ENCODE measurements at places on chromosomes 7 and 10.
A peak's percentile ranks its signal among the peaks of the same experiment; 100 is the strongest.

- DNase-seq = no peak
Observed at GRCh38 chr10:125159486-125159931, 854 bp downstream of the CTBP2 start.

GRCh38 chr10:36534471-36535002 lies 590.9 kb upstream of the ANKRD30A start:
- peak; percentile 75 for DNase-seq

DNA sequence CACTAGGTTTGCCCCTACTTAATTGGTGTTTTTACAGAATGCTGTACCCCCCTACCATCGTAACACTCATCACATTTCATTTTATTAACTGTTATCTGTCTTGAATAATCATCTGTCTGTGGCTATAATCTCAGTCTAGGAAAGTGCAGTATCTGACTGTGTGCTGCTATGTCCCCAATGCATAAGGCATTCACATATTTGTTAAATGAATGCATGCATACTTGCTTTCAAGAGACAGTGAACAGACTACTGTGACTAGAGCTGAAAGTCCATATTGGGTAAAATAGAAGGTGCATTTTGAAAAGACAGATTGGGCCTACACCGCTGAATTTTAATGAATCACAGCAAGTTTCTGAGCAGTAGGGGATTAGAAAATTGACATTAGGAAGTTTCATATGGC lies 112.3 kb downstream of the ARHGAP12 start:
- DNase-seq = no peak

DNA sequence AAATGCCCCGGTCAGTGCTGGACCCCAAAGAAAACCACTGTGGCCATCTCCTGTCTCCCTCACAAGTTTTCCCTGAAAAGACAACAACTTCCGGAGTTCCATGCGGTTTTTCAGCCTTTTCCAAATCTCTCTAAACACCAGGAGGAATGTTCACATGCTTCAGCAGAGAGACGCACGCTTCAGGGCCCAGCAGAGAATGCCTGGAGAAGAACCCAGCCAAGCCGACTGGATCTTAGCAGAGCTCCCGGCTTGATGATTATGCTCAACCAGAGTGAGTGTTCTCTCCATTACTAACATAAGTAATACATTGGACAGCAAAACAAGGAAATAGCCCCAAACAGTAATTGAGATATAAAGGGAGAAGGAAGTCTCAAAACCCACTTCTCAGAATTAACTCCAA lies 17.9 kb downstream of the PRKCQ start:
- no peak for DNase-seq

DNA sequence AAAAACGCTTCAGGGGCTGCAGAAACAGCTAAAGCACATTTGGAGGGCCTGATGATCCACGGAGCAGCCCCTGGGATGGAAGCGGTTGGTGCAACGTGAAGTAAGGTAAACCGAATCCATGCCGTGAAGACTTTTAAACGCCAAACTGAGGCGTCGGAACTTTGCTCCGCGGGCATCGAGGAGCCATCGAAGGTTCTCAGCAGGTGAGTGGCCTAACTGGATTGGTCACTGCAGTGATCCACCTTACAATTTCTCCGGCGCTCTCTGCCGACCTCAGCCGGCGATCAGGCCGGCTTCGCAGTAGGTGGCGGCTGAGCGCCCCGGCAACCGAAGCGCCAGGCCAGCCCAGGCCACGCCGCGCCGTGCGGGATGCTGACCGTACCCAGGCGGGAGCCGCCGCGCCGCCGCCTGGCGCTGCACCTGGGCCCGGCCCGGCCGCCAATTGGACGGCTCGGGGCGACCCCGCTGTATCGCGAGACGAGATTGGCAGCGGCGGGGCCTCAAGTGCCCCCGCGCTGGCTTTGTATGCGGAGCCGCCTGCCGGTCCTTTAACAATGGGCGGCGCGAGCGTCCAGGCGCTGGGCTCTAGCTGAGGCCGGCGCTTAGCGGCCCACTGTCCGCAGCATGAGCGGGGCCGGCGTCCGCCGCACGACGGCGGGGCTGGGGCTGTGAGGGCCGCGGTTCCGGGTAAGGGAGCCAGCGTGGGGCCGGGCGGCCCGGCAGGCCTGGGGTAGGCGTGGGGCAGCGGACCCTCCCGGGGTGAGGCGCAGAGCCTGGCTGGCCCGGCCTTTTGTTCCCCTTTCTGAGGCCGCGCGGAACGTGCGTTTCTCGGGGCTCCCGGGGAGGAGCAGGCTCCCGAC lies at the start of gene CCNJ:
TSS of gene CCNJ (plus strand) at position 551 of the 860 bp plus-strand sequence. CDS start 811 bp downstream, outside the sequence.
- peak; percentile 84 for DNase-seq

DNA sequence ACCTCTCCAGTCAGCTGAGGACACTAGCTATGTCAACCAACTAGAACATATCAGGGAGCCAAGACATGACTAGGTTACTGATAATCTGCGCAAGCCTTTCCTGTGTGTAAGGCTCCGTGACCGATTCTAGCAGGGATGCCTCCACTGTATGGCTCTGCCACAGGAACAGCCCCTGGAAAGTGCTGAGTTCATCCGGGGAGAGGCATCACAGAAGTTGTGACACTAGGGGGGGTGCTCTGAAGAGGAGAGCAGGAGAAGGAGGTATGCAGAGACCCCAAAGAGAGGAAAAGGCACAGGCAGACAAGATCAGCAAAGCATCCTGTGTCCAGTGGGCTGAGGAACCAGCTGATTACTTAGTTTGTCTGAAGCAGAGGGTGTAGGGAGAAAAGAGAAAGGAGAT lies 13.5 kb downstream of the UPP1 start:
- DNase-seq = no peak

DNA sequence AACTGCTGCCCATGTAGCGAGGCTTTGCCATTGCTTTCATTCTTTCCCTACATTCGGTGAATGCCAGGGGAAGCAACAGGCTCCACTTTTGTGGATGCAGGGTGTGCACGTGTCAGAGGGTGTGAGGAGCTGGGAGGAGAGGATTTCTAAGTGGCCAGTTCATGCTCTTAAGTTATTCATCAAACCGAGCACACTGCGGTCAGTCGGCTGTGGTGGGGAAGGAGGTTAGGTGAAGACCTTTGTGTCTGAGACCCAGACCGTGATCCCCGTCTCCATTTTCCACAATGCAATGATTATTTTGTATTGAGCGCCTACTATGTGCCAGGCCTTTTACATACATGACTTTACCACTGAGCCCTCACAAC lies 438.6 kb upstream of the GALNT17 start:
- no peak for DNase-seq

GRCh38 chr7:157422279-157422678 lies 85.5 kb downstream of the DNAJB6 start:
- no peak for DNase-seq

DNA sequence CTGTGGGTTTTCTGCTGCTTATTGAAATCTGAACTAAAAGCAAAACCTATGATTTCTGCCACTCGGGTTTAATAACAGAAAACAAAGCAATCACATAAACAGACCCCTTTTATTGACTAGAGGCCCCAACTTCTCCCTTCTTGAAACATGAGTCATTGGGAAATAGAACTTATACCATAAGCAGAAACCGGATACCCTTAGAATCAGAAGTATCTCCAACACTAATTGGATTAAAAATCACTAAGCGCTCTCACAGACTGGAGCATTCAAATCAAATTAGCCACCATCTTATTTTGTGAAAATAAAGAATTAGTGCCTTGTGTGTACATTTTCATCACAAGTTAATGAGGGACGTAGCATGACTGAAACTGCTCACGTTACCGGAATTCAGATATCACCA lies 206.9 kb downstream of the WDR11 start:
- DNase-seq = no peak

- DNase-seq = no peak
Observed at GRCh38 chr10:488933-489215, 200.6 kb downstream of the DIP2C start.

GRCh38 chr10:111023060-111023459 lies 53.8 kb upstream of the ADRA2A start:
- DNase-seq = no peak

- DNase-seq = no peak
Observed at GRCh38 chr7:135186261-135186540, 15.7 kb upstream of the CYREN start.

- DNase-seq = no peak
Observed at GRCh38 chr7:44703921-44704320, 44.7 kb upstream of the ZMIZ2 start.

DNA sequence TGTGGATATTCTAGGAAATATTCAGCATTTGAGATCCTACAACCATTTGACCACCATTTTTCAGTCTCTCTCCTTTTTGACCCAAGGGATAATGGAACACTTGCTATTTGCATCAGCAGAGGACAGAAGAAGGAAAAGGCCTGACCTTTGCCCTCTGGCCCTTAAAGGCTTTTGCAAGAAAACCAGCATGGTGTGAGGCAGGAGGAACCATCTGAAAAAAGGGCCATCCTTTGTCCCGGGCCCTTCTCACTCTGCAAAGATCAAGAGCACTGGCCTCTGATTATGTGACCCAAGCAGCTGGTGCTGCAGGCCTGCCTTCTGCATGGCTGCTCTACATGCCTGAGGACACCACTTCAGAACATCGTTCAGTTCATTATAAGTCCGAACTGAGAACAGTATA lies 133.3 kb upstream of the STK17A start:
- no peak for DNase-seq

DNA sequence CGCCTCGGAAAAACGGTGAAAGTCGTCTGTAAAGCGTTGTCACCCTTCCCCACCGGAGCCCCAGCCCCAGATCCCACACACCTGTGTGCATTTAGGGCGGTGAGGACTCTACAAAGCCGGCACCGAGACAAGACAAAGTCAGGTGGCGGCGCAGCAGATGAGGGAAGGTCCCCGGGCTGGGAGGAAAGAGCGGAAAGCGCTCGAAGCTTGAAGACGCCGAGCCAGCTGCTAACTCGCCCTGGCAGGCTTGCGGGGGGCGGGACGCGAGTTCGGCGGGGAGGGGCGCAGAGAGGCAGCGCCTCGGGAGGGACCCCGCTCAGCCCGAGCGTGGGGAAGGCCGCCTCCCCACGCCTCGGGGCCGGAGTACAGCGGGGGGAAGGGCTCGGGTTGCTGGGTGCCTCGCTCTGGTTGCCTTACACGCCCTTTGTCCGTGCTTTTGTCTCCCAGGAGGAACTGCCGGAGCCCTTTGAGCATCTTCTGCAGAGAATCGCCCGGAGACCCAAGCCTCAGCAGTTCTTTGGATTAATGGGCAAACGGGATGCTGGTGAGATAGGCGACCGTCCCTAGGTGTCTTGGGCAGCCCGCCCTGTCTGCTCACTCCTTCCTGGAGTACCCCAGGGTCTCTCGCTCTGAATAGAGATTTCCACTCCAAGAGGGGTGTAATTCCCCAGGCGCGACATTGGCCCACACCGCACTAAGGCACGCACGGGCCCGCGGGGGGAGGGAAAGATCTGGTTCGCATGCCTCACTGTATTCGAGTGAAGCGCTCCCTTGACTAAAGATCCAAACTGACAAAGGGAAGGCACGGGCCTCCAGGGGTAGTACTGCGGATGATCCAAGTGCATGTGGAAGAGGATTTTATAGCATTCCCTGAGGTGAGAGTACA lies 1.6 kb downstream of the TAC1 start:
- no peak for DNase-seq

DNA sequence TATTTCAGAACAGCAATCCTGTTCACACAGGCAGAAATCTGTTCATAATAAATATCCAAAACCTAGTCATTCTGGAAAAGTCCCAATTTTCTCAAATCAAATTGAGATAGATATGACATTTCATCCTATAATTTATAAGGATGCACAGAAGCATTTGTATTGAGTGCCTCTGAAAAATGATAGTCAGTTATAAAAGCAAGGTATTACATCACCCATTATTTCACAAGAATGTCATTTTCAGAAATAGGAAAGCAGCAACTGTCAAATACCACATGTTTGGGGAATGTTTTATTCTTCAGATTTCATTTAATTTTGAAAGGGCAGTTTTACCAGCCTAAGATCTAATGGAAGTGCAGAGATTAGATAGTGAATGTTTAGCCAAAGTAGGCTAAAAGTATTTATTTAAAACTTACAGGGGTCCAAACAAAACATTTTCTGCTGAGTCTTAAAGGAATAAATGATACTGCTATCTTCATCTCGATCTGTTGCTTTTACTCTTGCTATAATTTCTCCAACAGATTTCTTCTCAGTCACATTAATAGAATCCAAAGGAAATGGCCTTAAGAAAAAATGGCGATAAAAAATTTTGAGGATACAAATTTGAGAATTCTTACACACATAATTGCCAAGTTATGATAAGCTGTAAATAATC lies 185.8 kb downstream of the HGF start:
- DNase-seq = peak; percentile 26

DNA sequence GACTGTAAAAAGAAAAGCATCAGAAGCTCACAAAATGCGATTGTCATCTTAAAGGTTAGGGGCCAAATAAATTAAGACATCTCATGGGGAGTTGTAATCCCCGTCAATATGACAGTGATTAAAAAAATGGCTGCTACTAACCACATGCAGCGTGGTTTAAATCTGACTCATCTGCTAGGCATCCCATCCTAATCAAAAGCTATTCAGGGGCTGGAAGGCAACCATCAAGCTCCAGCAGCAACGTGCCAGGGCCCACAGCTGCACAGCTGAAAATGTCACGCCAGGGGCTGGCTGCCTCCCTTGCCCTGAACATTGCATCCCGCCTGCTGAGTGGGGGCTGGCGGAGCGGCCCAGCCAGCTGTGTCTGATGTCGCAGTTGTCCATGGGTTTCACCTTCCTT lies 66.3 kb upstream of the FRMD4A start:
- DNase-seq = peak; percentile 98

DNA sequence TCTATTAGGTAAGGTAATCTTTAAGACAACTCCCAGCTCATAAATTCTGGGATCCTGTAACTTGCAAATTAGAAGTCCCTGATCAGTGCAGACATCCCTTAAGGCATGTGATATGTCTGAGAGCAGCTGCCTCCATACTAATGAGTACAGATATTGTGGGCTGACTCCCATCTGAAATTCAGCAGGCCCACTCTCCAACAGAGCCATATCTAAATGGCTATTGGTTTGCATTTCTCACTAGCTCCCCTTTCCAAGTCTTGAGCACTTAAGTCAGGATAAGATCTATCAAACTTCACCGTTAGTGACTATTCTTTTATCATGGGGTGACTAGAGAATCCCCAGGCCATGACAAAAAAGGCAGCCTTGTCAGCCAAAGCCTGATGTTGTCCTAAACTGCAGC lies 785.4 kb downstream of the IPMK start:
- no peak for DNase-seq

DNA sequence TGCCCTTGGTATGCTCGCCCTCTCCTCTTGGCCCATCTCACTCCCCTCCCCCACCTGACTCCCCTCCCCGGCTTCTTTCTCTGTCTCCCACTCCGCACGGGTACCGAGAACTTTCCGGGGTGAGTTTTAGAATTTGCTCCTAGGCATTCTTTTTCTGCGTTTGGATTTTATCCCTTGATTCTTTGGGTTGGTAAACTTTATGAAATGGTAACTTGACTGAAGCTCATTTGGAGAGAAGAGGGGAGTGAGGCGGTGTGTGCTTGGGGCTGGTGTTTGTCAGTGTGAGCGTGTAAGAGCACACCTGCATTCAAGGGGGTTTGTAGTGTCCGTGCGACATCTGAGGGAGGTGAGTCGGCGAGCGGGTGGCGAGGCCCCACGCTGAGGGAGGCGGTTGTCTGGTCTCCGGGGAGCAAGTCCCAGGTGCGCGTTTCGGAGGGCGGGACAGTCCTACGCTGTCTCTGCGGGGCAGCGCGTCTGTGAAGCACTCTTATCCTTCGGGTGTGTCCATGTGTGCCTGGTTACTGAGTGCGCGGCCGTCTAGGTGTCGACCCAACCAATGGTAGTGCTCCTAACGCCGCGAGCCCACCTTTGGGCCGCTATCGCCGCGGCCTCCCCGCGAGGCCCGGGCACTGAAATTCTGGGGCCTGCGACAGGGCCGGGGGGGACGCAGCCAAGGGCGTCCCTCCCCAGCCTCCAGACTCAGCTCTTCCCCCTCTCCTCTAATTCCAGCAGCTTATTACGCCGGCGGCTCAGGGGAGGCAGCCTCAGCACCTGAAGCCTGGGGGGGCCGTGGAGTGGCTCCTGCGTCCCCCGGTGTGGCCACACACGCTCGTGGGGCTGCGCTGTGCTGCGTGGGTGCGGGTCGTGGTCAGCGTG lies 2.6 kb upstream of the ZNF503 start:
- DNase-seq = peak; percentile 24
